Erythroblast (primary cell): ENCODE measurements at places on chromosomes 7 and 10.
A peak's percentile ranks its signal among the peaks of the same experiment; 100 is the strongest.

- DNase-seq = no peak
These were observed 181.6 kb downstream of the EVX1 start for GRCh38 chr7:27424231-27424630.

- no peak for DNase-seq
These were observed 5.8 kb downstream of the ANXA7 start for GRCh38 chr10:73408061-73408460.

- DNase-seq = no peak
These were observed 231.4 kb downstream of the KCND2 start for GRCh38 chr7:120504386-120504785.

DNA sequence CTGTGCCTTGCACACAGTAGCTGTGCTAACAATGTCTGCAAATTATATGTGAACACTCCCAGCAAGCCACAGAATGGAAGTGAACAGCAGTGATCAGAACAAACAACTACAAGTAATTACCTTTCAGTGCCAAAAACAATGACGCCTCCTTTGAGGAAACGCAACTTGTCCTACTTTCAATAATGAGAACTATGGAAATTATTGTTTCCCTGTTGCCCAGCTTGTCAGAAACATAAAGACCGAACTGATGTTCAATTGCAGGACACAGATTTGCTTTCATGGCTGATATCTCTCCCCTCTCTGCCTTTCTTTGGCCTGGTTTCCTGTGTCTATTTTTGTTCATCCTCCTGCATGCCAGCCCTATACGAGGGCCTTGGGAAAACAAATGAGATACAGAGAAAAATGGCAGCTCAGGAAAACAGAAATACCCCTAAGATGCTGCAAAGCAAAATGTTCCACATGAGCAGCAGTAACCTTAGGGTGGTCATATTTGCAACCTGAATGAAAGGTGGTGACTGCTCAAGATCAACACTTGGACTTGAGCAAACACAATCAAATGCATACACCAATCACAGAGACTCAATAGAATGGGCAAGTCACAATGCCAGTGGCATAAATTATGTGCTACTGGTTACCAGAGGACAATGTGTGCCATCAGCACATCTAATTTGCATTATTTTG is 26.8 kb downstream of the COBL start:
- no peak for DNase-seq

DNA sequence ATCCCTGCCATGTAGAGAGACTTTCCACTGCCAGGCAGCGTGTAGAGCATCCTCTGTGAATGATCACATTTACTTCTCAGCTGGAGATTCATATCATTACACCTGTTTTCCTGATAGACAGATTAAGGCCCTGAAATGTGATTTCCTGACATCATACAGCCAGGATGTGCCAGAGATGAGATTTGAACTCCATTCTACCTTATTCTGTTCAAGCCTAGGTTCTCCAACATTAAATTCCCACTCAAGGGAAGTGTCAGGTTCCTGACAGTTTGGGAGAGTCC is 482.1 kb downstream of the RPS24 start:
- no peak for DNase-seq

- DNase-seq = no peak
These were observed 56.1 kb downstream of the HIBADH start for GRCh38 chr7:27606270-27607209.

DNA sequence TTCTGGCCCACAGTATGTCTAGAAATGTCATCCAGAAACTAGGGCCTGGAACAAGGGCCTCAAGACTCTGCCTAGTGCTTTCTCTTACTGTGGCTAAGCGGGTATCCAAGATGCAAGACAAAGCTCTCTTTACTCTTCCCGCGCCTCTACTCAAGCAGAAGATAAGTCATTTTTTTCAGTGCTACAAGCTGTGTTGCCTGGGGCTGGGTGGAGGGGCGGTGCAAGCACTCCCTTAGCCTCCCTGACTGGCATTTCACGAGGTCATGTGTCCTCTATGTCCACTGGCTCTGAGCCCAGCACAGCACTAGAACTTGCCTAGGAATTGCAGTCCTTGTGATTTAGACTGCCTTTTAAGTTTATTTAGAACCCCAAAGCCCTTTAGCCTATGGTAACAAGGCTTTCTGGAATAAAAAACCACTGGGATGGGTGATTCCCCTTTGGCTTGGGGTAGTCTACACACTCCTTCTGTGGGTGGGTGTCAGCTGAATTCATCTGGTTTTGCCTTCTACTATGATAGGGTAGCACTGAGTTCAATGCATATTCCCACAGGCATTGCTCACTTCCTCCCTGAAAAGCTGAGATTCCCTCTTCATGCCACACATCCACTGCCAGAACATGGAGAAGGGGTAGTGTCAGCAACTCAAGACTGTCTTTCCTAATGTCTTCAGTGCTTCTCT is 371.8 kb upstream of the KCND2 start:
- peak; percentile 1 for DNase-seq

DNA sequence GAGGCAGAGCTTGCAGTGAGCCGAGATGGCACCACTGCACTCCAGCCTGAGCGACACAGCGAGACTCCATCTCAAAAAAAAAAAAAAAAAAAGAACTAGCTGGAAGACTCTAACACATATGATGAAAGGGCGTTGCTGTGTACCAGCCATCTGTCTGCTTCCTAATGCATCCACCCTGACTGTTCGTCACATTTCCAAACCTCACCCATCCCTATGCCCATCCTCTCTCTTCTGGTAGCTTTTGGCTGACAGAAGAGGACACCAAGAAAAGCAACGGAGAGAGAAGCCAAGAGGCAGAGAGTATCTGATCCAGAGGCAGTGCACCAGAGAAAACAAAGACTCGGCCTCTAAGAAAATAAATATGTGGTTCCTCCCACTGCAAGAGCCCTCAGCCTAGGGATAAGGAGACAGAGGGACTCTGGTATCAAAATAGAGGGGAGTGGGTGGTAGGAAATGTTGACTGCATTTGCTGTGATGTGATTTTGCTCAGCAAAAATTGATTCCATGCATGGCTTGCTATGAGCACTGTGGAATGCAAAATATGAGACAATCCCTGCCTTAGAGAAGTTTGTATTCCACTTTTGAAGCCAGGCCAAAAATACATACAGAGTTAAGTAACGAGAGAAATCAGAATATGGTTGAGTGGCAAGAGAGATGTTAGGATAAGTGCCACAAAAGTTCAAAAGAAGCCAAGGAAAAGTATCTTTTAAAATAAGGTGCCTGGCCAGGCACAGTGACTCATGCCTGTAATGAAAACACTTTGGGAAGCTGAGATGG is 100.8 kb upstream of the STK17A start:
- no peak for DNase-seq

DNA sequence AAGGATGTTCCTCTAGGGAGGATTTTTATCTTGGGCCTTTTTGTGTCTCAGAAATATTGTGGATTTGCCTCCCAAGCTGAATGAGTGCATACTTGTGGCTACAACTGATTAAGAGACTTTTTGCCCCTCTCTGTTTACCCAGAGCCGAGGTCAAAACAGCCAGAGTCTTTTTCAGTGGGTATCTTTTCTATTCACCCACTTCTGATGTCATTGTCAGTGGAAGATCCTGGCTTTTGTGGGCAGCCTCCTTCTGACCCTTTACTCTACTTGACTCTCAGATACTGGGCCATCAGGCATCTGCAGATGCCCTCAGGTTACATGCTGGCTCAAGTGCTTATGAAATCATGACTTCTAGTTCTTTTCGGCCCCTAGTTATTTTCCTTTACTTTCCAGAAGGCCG is 19.6 kb upstream of the PIP4K2A start:
- no peak for DNase-seq

GRCh38 chr7:39656415-39656814 is 33.0 kb downstream of the RALA start:
- no peak for DNase-seq

DNA sequence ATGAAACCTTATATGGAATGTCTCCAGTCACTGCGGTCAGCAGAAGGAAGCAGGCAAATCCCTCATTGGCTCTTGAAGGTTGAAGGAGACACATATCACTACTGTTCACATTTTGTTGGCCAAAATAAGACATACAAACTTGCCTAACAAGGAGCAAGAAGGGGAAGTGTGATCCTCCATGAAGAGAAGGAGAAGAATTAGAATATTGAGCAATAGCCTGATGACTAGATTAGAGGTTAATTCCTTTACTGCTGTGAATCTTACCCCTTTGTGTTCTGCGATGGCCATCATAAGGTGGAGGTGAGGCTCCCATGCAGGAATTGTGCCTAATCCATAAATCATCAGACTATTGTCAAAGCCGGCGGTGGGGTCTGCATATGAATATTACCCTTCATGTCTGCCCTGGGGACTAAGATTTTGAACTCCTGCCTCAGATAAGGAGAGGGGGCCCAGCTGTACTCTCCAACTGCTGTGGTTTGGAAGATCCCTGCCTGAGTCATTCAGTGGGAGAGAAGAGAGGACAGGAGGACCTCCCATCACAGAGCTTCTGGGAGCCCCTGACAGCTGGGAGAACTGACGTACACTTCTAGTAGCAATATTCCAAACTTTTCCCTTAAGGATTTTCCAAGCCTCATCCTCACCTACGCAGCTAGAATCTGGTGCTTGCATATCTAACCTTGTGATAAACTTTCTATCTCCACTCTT is 398.5 kb downstream of the REEP3 start:
- no peak for DNase-seq

- peak; percentile 50 for DNase-seq
These were observed 119.0 kb upstream of the KCNMA1 start for GRCh38 chr10:77756319-77757232.

DNA sequence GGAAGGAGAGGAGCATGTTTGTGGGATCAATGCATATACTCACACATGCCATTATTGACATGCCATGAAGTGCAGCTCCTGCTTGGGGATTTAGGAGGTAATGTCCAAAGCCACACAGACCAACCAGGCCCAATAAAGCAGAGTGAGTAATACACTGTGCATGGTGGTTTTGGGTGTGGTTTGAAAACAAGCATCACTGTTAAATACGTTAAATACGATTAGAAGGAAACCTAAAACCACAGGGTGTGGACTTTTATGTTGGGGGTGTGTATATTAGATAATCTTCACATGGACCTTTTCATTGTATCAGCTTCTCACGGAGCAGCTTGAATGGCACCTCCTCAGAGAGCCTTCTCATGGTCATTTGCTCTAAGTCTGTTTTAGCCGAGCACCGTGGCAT is 10.4 kb upstream of the EIF3A start:
- DNase-seq = peak; percentile 96

- no peak for DNase-seq
These were observed 47.2 kb upstream of the ZRANB1 start for GRCh38 chr10:124894569-124895215.

DNA sequence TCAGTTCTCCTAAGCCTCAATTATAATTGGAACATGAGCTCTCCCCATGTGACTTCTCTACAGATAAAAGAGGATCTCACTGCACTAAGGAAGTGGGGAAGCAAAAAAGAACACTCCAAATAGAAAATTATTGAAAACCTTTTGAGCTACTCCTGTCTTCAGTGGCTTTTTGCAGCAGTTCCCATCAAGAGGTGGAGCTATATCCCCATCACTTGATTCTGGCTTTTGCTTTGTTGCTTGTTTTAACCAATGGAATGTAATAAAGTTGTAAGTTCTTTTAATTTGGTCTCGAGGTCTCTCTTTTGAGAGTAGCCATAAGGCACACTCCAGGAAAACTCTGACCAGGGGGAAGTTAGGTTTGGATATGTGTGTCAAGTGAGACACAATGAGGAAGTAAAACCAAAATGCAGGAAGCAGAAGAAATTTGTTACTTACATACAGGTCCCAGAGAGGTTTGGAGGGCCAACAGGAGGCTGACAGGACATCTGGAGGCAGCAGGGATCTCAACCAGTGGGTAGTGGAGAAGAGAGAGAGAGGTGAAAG is 569.4 kb downstream of the HTR7 start:
- DNase-seq = no peak

GRCh38 chr10:128007056-128007455 is 100.2 kb downstream of the PTPRE start:
- no peak for DNase-seq

DNA sequence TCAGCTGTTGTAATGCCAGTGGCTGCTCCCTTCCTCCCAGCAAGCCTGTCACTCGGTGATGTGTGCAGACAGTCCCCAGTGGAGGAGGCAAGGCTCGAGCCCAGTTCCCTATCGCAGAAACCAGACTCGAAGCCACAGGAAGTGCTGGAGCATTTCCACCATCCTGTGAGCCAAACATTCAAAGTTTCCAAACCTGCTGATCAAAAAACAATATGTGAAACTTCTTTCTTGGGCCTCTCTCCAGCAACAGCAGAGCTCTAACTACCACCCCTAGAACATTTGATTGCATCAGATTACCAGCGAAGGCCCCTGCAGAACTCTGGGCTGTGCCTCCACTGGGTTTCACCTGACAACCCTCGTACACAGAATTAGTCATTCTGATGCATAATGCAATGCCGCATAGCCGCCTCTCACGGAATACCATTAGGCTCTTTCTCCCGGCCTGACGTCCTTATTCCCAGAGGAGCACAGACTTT is 94.0 kb downstream of the ELMO1 start:
- peak; percentile 42 for DNase-seq

DNA sequence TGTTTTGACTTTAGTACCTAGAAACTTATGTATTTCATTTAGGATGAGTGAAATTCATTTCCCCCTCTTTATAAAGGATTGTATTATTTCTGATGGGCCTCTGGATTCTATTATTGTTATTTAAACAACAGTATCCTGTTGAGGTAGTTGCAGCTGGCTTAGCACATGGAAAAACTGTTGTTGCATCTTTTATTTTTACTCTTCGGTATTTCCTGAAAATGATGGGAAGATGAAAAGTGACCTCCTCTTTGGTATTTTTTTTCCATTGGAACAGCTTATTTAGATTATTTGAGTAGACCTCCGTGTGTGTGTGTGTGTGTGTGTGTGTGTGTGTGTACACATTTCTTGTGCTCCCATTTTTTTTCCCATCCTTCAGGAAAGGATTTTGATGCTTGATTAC is 129.8 kb downstream of the PRKG1 start:
- DNase-seq = no peak

GRCh38 chr7:151130741-151131157 is 36.7 kb downstream of the GBX1 start:
- DNase-seq = no peak

- DNase-seq = peak; percentile 73
These were observed 91.0 kb upstream of the KMT2E start for GRCh38 chr7:104923010-104923421.

GRCh38 chr7:83850941-83851340 is 202.0 kb upstream of the SEMA3E start:
- no peak for DNase-seq

DNA sequence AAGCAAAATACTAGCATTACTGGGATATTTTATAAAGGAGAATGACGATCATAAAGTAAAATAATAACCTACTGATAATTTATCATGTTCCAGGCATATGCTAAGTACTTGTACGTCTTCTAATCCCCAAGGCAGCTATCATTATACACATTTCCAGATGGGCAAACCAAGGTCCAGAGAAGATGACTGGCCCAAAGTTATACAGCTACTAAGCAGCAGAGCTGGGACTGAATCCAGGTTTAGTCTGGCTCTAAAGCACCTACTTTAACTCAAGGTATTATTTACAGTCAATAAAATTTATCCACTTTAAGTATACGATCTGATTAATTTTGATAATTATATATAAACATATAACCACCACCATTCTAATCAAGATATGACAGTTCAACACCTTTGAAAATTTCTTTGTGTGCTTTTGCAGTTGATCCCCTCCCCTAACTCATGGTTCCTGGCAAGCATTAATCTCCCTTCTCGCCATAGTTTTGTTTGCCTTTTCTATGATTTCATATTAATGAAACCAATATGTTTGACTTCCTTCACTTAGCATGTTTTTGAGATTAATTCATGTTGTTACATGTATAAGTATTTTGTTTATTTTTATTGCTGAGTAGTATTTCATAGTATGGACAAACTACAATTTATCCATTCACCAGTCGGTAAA is 126.7 kb downstream of the CPEB3 start:
- no peak for DNase-seq

- DNase-seq = no peak
These were observed 210.5 kb upstream of the SHH start for GRCh38 chr7:156022483-156023459.

- no peak for DNase-seq
These were observed 49.4 kb downstream of the RGS10 start for GRCh38 chr10:119493155-119493554.
